ENCODE measurements at places on chromosomes 13 and 19.

GRCh38 chr13:81770868-81771505, 1430.1 kb upstream of the SPRY2 start:
- DNase-seq, result no peak

- peak; percentile 66 for DNase-seq
These were observed 697 bp upstream of the DGKH start for GRCh38 chr13:42047561-42048341.

DNA sequence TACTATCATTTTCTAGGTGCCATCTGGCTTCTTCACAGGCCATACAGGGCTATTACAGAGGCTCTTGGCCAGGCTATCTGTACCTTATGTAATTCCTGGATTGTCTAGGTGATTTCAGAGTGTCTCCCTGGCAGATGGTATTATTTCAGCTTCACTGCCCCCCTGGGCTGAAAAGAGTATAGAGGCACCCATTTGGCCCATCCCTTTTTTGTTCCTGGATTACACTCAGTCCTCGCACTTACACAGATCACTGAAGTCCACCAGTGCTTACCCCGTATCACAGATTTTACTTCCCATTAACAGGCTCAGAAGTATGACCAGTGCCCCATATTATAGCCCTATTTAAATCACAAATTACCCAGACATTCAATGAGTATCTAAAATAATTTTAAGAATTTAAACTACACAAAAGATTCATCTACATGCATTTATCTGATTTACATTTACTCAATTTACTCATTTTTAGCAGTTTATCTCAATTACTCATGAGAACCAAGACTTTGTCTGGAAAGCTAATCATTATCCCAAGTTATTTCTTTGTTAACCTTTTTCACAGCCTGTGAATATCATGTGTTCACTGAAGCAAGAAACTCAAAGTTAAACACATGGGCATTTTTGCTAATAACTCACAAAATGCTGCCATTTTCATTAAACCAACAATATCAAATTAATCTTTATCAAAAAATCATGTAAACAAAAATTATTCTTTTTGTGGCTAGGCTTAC, 121.0 kb downstream of the PCDH20 start:
- no peak for DNase-seq

DNA sequence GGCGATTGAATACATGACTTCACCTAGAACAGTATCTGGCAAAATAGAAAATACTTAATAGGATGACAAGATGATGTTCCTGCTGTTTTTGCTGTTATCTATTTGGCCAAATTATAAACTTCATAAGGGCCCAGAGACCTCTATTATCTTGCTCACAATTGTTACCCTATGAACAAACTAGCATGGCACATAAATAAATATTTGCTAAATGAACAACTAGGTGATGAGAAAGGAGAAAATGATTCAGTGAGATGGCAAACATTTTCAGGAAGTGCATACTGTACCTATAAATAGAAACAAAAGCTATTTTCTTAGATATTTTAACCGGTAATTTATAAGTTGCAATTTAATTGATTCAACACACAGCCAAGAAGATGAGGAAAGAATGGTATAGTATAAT, 78.4 kb downstream of the FAM216B start:
- no peak for DNase-seq

- no peak for DNase-seq
These were observed 38.4 kb downstream of the ZDHHC20 start for GRCh38 chr13:21420706-21421105.

DNA sequence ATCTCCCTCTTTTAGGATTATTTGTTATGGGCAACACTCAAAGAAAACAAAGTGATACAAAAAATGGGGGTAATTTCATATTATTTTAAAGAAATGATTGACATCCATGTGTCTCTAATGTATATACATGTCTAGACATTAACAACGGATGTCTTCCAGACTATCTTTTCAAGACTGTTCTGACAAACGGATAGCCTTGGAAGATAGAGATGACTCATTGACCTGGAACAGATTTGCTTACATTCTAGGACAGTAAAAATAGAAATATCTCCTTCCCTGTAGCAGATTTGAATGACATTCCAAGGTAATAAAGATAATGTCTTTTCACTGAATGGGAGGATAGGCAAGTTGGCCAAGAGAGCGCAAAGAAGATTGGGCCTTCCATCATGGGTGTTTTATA, 26.2 kb upstream of the SLITRK6 start:
- no peak for DNase-seq

- DNase-seq, result no peak
These were observed 36.5 kb upstream of the SACS start for GRCh38 chr13:23469951-23470421.

DNA sequence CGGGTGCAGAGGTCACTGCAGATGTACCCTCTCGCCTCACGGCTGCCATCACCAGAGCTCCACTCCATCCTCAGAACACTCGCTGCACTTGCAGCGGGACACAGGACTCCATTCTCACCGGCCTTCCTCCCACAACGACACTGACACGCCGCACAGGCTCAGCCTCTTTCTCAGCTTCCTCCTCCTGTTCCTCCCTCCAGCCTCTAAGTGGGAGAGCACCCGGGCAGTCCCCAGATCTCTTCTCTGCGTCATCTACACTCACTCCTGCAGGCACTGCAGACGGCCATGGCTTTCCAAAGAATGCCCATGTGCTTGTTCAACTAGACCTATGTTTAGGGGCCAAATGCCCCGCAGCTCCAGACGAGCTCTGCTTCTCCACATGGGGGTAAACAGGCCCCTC, 14.3 kb upstream of the FKRP start:
- DNase-seq, result no peak
